Activated CD4-positive, alpha-beta T cell treated with anti-CD3 and anti-CD28 coated beads, Interleukin-2, amount 50 U/mL, for 16 hours (primary cell): ENCODE measurements at places on chromosomes 2 and 18.

DNA sequence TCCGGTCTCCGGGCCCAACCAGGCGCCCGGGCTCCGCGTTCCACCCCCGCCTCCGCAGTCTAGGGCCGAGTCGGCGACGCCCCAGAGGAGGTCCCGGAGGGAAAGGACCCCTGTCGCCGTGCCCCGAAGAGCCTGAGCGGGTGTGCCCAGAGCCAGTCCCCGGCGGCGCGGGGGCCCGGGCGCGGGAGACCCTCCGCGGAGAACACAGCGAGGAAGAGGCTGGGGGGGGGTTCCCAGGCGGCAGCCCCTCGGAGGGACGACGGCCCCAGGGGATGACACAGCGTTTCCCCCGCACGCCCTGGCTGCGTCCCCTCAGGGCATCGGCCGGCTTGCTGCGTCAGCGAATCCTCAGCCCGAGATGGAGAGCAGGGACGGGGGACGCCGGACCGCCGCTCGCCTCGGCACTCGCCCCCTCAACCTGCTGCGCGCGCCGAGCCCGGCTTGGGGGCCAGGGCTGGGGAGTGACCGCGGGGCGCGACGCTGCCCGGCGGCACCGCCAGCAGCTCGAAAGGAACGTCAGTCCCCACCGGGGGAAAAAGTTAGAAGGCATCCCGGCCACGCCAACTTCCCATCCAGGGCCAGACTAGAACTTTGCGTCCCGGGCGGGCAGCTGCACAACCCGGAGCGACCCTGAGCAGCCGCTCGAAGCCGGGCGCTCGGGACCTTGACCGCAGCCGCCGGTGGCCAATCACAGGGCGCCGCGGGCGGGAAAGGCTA, 711 bp downstream of the SFXN5 start:
- DNase-seq, result peak; percentile 28

DNA sequence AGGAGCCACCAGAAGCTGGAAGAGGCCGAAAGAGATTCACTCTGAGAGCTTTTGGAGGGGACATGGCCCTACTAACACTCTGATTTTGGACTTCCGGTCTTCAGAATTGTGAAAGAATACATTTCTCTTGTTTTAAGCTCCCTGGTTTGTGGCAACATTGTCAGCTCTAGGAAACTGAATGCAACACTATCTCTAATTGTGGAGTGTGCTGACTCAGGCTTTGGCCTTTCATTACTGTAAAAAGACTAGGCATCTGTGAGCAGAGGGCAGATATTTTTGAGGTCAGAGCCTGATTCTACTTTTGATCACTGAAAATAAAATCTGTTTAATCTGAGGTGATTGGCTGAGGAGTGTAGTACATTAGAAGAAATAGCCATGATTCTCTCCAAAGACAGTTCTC, 185.4 kb upstream of the FAM98A start:
- no peak for DNase-seq

DNA sequence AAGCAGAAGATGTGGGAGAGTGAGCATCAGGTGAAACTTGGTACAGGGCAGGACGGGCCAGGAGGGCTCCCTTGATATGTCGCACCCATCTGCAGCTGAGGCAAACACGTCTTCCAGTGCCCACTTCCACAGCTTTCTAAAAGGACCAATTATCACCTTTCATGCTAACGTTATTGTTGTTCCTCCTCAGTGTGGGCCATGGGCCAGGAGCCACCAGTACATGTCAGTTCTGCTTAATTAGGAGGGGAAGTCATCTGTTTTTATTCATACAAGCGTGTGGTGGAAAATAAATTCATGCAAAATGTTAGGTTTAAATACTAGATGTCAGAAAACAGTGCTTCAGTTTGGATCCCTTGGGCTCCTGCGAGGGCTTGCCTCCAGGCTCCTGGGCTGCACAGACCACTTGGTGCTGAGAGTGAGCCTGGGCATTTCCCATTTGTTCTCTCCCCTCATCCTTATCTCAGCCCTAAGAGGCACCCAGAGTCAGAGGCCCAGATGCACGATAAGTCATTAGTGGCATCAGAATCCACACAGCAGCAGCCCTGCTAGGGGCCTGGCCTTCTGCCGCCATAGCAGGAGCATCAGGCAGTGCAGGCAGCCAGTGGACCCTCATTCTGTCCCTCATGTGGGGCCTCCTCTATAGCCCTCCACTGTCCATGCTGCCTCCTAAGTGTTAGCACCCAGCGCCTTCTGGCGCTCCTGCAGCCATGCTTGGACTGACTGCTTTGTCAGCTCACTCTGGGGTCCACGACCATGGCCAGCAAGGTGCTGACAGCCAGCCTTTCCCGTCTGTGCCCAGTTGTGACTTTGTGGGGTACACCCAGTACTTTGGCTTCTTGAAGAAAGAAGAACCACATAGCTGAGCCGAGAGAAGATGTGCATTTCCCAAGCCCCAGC, 539.8 kb upstream of the RAB6C start:
- DNase-seq, result no peak

GRCh38 chr18:9097349-9097748, 5.2 kb upstream of the NDUFV2 start:
- no peak for DNase-seq

DNA sequence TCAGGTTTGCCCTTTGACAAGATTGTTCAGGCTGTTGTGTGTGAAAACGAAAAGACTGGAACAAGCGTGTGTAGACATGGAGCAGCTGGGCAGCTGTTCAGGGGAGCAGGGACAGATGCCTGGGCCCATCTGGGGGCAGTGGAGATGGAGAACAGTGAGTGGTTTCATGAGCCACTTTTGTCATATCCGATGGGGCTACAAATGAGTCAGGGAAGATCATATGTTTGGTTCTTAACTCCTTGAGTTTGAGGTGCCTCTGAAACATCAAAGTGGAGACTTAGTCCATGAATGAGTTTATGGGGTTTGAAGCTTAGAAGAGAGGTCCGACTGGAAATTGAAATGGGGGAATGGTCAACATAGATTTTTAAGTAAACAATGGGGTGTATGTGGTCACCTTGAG, 9.3 kb upstream of the PLB1 start:
- no peak for DNase-seq

DNA sequence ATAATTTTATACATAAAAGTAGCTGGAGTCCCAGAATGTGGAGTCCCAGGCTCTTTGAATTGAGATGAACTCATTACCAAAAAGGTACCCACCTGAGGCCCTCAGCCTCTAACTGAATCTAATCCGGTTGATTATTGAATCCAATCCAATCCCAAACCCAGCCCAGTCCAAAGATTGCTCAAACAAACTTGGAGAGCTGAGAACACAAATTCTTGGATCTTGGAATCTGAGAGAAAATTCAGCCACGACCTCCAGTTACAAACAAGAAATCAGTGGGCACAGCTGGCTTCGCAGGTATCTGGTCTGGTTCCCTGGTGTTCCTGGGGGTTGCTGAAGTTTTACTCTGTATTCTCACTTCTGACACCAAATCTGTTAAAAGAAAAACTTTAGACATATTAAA, 28.4 kb upstream of the RHOB start:
- no peak for DNase-seq

- DNase-seq, result no peak
Measured at GRCh38 chr18:9400197-9400596, 65.6 kb downstream of the TWSG1 start.

- no peak for DNase-seq
Measured at GRCh38 chr2:4502230-4502843, 799.0 kb downstream of the DCDC2C start.

- DNase-seq, result no peak
Measured at GRCh38 chr2:18630941-18631340, 41.6 kb upstream of the NT5C1B start.

GRCh38 chr2:16128746-16129610, 188.6 kb downstream of the MYCN start:
- DNase-seq, result no peak

DNA sequence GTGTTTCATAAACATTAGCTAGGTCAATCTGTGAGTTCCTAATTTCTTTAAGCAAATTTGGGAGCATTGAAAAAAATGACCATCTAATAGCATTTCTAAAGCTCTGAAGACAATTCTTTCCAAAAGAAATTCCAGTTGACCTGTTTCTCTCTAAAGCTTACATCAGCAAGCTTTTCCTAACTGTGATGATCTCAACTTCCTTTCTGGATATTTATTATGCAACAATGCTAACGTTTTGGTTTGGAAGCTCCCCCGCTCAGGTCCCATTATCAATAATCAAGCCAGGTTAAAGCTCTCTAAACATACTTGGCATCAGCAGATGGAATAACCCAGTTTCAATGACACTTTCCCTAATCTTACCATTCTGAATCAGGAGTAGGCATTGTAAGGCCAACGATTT, 196.3 kb upstream of the TANK start:
- no peak for DNase-seq

- no peak for DNase-seq
Measured at GRCh38 chr2:101379091-101379490, 8.2 kb downstream of the CREG2 start.

- peak; percentile 49 for DNase-seq
Measured at GRCh38 chr2:43484323-43484930, 111.4 kb downstream of the THADA start.

DNA sequence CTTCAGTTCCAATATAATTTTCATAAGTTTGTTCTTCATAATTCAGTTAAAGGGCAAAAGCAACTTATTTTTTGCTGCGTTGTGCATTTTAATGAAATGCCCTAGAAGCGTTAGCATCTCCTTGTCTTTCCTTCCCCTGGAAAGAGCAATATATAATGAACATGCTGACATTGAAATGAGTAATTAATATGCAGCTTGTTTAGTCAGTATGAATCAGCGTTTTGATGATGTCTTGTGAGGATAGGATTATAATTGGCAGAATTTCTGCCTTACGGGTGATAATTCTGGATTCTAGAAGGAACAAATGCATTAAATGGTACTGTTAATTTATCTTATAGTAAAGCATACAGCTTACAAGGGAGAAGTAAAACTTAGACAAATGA, 152.3 kb upstream of the MMADHC start:
- no peak for DNase-seq

DNA sequence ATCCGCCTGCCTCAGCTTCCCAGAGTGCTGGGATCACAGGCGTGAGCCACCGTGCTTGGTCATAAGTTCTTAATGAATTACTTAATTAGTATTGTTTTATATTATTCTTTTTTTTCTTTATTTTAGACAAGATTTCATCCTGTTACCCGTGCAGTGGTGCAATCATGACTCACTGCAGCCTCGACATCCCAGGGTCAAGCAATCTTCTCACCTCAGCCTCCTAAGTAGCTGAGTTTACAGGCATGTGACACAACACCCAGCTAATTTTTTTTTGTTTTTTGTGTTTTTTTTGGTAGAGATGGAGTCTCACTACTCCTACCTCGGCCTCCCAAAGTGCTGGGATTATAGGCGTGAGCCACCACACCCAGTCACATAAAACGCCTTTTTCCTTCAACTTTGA, 17.3 kb downstream of the C2orf42 start:
- no peak for DNase-seq

GRCh38 chr2:241422350-241422749, 66.3 kb downstream of the FARP2 start:
- DNase-seq, result no peak

- DNase-seq, result no peak
Measured at GRCh38 chr18:79510046-79510685, 114.4 kb downstream of the NFATC1 start.

- DNase-seq, result peak; percentile 52
Measured at GRCh38 chr2:42238644-42239288, 69.6 kb downstream of the EML4 start.

- no peak for DNase-seq
Measured at GRCh38 chr18:59505356-59505755, 146.3 kb upstream of the LMAN1 start.

DNA sequence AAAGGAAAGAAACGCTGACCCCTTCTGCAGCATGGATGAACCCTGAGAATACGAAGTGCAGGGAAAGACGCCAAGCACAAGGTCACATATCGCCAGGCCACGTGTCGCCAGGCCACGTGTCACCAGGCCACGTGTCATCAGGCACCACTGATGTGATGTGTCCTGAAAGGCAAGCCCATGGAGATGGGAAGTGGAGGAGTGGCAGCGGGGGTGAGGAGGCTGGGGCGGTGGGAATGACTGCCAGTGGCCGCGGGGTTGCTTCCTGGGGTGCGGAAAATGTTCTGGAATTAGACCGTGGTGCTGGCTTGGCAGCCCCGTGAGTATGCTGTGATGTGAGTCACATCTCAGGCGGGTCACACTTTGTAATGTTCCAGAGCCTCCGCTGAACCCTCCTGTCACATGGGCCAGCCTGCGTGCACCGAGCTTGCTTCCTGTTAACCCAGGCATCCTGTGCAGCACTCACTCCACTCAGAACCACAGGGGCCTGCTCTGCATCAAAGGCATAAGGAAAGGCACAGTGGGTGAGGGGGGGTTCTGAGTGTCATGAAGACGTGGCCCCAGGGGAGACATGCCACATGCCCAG, 39.0 kb downstream of the SLC66A2 start:
- no peak for DNase-seq

DNA sequence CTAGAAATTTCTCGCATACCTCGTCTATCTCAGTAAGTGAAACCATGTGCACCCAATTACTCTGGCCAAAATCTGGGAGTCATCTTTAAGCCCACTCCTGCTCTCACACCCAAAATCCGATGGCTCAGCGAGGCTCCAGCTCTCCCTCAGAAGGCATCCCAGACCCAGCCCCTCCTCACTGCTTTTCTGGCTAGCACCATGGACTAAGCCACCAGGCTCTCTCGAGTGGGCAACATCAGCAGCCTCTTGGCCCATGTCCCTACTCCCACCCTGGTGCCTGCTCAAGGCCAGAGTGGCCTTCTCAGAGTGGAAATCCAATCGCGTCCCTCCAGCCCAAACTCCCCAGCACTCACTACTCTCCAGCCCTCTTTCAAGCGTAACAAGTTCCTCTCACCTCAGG, 27.2 kb downstream of the TNS1 start:
- DNase-seq, result no peak

DNA sequence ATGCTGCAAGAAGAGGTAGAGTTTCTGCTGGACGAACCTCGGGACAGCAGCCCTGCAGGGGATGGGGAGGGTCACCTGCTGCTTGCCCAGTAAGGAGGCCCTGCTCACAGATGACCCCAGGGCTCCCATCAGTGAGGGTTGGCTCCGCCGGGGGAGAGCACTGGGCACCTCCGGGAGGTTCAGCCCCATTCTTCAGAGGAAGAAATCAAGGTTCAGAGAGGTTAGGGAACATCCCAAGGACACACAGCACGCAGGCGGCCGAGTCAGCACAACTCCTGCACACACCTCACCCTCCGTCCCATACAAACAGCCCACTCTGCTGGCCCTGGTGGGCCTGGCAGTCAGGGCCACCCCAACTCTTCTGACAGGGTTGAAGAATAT, 11.7 kb upstream of the CCDC74B start:
- DNase-seq, result no peak

DNA sequence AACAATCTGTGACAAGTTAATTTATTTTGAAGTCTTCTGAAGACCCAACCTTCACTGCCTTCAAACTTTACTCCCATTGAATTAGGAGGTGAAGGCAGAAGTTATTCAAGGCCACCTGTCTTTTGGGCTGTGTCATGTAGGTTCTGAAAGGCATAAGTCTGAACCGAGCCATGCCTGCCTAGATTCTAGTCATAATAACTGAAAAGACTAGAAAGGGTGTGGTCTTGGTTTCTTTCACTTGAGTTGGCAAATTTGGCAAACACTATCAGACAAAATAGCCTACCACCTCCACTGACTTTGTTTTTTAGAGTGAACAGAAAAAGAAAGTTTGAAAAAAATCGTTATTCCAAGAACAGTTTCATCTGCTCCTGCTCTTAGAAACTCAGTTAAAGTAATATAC, 38.4 kb downstream of the PPM1B start:
- no peak for DNase-seq

- peak; percentile 84 for DNase-seq
Measured at GRCh38 chr2:160299540-160299939, 99.5 kb upstream of the ITGB6 start.
